ENCODE measurements at places on chromosomes 12 and 14.

- DNase-seq = no peak
Observed at GRCh38 chr14:92105893-92106142, 564 bp downstream of the ATXN3 start.

DNA sequence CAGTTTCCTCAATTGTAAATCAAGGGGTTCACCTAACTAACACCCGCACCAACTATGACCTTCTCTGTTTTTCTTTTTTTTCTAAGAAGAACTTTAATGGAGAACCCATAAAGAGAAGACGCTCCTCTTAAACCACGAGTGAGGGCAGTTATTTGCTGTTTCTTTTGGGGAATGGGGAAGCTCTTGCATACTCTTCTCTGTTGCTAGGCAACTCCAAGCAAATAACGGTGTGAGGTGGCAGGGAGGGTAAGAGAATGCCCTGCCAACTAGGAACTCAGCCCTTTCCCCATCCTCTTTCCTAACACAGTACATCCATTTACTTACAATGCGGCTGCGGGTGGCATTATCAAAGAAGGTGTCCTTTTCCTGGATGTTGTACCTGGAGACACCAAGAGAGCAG, 114.9 kb downstream of the ANO2 start:
- no peak for DNase-seq

DNA sequence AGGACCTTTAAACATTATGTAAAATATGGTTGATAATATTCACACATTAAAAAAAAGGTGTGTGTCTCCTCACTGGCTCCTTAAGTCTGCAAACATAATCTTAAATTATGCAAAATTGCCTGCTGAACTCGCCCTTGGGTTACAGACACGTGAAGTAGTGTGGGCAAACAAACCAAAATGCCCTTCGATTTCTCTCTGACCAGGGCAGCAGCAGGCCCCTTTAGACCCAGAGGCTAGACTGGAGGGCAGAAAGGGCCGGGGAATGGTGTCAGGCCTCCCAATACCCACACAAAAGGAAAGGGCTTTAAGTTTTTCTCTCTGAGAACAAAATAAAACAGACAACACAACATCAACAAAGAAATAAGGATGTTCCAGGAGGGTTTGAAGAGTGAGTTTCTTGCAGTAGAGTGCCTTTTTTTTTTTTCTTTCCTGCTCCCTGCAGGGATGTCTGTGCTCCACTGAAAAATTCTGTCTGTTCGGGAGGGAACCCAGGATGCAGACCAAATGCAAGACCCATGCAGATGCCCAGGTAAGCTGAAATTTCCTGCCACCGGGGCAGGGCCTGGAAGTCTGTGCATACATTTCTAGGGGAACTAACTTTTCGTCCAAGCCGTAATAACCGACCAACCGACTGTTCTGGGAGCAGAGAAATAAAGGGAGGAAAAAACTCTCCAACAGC, 1.7 kb downstream of the TBX3 start:
- no peak for DNase-seq

- DNase-seq = no peak
Observed at GRCh38 chr12:71695782-71696181, 9.9 kb downstream of the TMEM19 start.

GRCh38 chr14:91282954-91283645, 38.6 kb upstream of the GPR68 start:
- no peak for DNase-seq

DNA sequence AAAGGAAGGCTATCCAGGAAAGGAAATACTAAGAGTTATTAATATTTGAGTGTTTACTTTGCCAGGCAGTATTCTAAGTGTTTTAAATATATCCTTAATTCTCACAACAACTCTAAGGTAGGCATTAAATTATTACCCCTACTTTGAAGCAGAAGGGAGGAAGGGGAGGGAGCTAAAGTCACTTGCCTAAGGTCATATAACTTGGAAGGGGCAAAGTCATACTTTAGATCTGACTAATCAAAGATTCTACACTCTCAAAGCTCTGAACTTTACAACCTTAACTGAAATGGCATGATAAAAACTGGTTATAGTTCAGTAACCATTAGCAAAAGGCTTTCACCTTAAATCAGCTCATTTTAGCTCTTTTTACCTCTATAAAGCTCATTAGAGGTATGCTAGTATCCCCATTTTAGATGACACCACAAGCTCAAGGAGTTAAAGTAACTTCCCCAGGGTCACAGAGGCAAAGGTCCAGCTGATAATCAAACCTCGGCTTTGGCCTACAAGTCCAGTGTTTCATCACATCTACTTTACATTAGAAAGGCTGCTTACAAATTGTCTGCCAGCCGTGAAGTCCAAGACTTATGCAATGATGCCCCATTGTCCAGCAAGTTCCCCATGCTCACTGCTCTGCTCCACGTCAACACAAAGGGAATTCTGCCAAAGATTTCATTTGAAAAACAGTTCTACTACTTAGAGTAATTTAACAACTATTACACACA, 223.9 kb downstream of the MED13L start:
- DNase-seq = no peak

GRCh38 chr12:75646329-75647210, 135.2 kb upstream of the KRR1 start:
- DNase-seq = no peak

DNA sequence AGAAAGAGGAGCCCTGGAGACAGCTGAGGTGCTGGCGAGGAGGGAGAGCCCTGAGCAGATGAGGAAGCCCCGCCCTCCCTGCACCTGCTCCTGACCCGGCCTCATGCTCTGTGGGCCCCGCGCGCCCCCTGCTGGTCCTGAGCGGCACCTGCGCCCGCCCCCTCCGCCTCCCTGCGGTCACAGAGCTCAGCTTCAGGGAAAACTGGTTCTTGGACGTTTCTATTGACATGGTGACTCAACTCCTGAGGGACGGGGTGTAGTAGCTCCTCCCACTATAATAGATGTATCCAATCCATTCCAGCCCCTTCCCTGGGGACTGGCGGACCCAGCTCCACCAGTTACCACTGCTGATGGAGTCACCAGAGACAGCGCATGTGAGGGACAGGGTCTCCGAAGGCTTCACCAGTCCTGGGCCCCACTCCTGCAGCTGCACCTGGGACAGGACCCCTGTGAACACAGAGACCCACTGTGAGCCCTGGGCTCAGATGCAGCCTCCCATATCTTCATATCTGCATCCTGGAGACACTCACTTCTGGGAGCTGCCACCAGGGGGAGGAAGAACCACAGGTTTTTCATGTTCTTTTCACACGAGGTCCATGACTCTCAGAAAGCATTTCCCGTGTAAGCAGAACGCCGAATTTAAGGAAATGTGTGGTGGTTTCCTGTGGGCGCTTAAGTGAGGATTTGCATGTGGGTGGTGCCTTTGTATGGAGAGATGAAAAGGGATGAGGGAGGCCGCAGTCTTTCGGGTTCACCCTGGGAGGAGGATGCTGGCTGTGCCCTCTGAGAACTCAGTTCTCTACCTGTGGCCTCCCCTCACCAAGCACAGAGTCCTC, 1346.4 kb downstream of the TMEM121 start:
- peak; percentile 86 for DNase-seq

- DNase-seq = no peak
Observed at GRCh38 chr12:57729321-57729844, 9.2 kb downstream of the AGAP2 start.

DNA sequence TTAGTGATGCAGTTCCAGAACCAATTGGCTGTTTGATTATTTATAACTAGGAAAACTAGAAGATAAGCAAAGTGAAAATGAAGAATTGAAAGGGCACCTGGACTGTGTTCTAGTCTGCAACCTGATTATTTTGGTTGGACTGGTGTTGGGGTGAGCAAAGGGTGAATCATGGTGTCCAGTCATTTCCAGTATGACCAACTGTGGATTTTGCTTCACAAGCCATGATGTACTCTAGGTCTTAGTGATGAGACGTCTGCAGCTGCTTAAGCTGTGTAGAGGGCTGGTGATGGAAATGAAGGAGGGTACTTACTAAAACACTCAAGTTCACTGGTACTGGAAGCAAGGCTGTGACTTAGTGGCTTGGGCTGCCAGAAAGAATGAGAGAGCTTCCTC, 193.2 kb upstream of the FRMD6 start:
- no peak for DNase-seq

DNA sequence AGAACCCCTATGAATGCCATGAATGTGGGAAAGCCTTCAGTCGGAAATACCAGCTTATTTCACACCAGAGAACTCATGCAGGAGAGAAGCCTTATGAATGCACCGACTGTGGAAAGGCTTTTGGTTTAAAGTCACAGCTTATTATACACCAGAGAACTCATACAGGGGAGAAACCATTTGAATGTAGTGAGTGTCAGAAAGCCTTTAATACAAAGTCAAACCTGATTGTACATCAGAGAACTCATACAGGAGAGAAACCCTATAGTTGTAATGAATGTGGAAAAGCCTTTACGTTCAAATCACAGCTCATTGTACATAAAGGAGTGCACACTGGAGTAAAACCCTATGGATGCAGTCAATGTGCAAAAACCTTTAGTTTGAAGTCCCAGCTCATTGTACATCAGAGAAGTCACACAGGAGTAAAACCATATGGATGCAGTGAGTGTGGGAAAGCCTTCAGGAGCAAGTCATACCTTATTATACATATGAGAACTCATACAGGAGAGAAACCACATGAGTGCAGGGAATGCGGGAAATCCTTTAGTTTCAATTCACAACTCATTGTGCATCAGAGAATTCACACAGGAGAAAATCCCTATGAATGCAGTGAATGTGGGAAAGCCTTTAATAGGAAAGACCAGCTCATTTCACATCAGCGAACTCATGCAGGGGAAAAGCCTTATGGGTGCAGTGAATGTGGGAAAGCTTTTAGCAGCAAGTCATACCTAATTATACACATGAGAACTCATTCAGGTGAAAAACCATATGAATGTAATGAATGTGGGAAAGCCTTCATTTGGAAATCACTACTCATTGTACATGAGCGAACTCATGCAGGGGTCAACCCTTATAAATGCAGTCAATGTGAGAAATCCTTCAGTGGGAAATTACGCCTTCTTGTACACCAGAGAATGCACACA, 22.3 kb downstream of the ZNF268 start:
- no peak for DNase-seq

DNA sequence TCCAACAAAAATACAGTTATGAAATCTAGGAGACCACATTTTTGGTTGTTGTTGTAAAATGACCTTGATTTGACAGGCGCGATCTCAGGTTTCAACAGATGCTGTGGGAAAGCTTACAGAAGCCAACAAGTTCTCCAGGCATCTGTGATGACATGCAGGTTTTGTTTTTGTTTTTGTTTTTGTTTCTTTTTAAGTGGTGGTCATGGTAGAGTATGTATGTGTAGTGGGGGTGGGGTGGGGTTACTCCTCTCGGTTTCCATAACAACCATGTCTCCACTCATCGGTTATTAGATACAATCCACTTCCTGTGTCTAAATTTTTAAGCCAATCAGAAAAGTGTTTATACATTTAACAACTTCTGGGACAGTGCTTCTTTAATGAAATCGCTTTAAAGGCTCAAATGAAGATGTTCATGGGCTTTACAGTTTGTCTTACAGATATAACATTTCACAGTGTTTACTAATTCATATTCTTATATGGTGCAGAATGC, 199.9 kb upstream of the FOXN3 start:
- DNase-seq = no peak

- no peak for DNase-seq
Observed at GRCh38 chr12:26425587-26426260, 230.4 kb downstream of the SSPN start.

- no peak for DNase-seq
Observed at GRCh38 chr14:65361920-65362319, 50.6 kb upstream of the FUT8 start.

DNA sequence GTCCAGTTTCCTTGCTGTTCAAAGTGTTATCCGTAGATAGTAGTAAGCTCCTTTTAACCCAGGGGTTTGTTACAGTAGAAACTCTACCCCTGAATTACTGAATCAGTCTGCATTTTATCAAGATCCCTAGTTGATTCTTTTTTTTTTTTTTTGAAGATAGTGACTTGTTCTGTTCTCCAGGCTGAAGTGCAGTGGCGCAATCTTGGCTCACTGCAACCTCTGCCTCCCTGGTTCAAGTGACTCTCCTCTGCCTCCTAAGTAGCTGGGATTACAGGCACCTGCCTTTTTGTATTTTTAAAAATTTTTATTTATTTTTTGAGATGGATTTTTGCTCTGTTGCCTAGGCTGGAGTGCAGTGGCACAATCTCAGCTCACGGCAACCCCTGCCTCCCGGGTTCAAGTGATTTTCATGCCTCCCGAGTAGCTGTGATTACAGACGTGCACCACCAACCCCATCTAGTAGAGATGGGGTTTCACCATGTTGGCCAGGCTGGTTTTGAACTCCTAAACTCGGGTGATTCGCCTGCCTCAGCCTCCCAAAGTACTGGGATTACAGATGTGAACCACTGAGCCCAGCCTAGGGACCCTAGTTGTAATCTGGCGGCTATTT, 10.5 kb downstream of the LARP4 start:
- no peak for DNase-seq

GRCh38 chr14:78848234-78848820, 678.2 kb downstream of the NRXN3 start:
- no peak for DNase-seq

GRCh38 chr12:80936642-80937390, 918 bp downstream of the LIN7A start:
- no peak for DNase-seq

- DNase-seq = no peak
Observed at GRCh38 chr14:96203116-96203515, 1.5 kb upstream of the BDKRB2 start.
